Gastrocnemius medialis (tissue), 4 donors: ENCODE measurements at places on chromosomes 16 and 17.

DNA sequence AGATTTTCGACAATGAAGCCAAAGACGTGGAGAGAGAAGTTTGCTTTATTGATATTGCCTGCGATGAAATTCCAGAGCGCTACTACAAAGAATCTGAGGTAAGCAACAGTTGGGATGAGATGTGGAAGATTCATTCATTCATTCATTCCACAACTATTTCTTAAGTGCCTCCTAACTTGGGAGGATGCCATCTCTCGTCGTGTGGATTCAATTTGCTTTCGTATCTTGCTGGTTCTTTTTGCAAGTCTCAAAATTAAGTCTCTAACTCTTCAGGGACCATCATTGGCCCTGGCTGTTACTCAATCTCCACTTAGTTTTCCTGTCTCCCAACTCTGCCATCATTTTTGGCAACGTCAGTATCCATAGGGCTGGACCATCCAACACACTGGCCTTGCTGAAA is 85.6 kb upstream of the NOL11 start:
- H3K4me3 ChIP-seq, result no peak overlapping the region
- H3K36me3 ChIP-seq, result no peaks in the 10 kb centered on the region
- no peaks in the 10 kb centered on the region for H3K4me1 ChIP-seq
- H3K27ac ChIP-seq, result no peak overlapping the region
- H3K27me3 ChIP-seq, result no peaks in the 10 kb centered on the region
- no peak for DNase-seq

- H3K4me1 ChIP-seq, result peaks cover 25% of the 10 kb centered on the region
- H3K4me3 ChIP-seq, result no peak overlapping the region
- no peaks in the 10 kb centered on the region for H3K27me3 ChIP-seq
- no peak for DNase-seq
- H3K27ac ChIP-seq, result no peak overlapping the region
Observed at GRCh38 chr17:57396511-57396921, 140.2 kb downstream of the MSI2 start.

GRCh38 chr16:85127379-85127723 is 15.1 kb upstream of the CIBAR2 start:
- H3K27me3 ChIP-seq, result no peaks in the 10 kb centered on the region
- peak overlapping the region; percentile 98 for H3K27ac ChIP-seq
- H3K36me3 ChIP-seq, result no peaks in the 10 kb centered on the region
- peaks cover 57% of the 10 kb centered on the region for H3K4me1 ChIP-seq

DNA sequence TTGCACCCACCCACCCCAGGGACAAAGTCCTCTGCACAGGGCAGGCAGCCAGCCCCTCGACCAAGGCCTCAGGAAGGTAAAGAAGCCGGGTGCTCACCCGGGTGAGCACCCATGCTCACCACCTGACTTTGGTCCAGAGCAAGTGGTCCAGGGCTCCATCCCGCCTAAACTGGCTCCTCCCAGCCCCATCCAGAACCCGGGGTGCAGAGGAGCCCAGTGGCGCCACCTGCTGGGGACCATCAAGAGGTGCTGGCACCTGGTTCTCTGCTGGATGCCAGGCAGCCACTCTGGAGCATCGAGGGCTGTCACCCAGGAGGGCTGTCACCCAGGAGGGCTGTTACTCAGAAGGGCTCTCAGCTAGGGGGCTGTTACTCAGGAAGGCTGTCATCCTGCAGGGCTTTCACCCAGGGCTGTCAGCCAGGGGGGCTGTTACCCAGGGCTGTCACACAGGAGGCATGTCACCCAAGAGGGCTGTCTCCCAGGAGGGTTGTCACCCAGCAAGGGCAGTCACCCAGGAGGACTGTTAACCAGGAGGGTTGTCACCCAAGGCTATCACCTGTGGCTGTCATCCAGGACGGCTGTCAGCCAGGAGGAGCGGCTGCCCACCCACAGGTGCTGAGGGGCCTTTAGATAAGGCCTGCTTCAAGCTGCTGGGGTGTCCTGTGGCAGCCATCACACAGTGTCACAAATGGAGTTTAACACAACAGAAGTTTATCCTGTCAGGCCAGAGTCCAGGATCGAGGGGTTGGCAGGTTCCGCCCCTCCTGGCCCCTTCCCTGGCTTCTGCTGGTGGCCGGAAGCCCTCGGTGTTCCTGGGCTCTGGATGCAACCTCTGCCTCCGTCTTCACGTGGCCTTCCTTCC is 98.5 kb downstream of the TNFRSF13B start:
- no peaks in the 10 kb centered on the region for H3K36me3 ChIP-seq
- H3K27ac ChIP-seq, result no peak overlapping the region
- no peaks in the 10 kb centered on the region for H3K4me1 ChIP-seq
- no peak overlapping the region for H3K4me3 ChIP-seq
- DNase-seq, result no peak

GRCh38 chr17:80025140-80025539 is 10.5 kb downstream of the TBC1D16 start:
- peak overlapping the region; percentile 22 for H3K27ac ChIP-seq
- no peaks in the 10 kb centered on the region for H3K36me3 ChIP-seq
- H3K4me1 ChIP-seq, result peaks cover 21% of the 10 kb centered on the region
- DNase-seq, result no peak

GRCh38 chr16:22313876-22314470 is 16.8 kb downstream of the POLR3E start:
- H3K4me3 ChIP-seq, result no peak overlapping the region
- H3K27ac ChIP-seq, result no peak overlapping the region
- H3K27me3 ChIP-seq, result no peaks in the 10 kb centered on the region
- peaks cover 3% of the 10 kb centered on the region for H3K36me3 ChIP-seq

DNA sequence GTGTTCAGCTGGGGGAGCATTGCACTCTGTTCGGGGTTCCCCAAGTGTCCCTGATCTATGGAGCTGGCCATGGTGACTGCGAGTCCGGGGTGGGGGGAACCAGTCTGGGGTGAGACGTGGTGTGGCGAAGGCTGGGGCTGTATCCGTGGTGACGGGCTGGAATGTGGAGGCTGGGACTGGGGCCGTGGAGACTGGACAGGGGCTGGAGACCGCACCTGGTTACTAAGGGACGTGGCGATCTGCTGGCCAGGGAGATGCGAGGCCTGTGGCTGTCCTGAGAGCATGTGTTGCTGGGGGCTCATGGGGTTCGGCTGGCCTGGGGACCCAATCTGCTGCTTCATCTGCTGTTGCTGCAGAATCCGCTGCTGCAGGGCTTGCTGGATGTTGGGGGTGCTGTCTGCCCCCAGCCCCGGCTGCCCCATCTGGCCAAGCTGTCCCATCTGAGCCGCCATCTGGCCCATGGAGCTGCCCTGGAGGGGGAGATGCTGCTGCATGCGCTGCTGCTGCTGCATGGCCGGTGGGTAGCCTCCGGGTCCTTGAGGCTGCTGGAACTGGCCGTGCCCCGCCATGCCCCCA is 10.6 kb upstream of the TRAP1 start:
- H3K36me3 ChIP-seq, result peaks cover 57% of the 10 kb centered on the region
- no peaks in the 10 kb centered on the region for H3K4me1 ChIP-seq
- no peak overlapping the region for H3K4me3 ChIP-seq
- no peak overlapping the region for H3K27ac ChIP-seq
- no peak for DNase-seq
- no peaks in the 10 kb centered on the region for H3K27me3 ChIP-seq

DNA sequence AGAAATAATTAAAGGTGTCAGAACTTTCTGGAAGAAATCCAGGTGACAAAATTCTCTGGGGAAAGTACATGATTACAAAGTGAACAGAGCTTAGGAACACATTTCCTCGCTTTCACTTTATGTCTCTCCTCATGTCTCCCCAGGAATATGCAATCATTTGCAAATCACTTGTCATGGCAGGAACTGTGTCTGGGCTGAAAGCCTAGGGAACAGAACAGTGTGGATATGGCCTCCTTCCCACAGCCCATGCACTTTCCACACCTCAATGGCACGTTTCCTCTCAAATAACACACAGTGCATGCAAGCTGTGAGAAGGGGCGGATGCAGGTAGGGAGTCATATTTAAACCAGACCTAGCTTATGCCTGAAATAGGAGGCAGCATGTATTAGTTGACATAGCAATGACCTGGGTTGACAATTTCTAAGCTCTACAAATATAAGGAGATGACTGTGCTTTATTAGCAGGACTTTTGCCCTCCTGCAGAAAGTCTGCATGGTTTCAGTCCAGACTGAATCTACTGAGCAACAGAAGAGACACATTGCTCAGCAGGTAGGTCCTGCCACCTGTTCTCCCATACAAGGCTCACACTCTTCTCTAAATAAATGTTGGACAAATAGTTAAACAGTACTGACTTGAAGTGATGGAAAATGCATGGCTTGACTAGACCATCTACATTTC is 236.0 kb upstream of the ELAC2 start:
- H3K4me3 ChIP-seq, result no peak overlapping the region
- H3K27me3 ChIP-seq, result no peaks in the 10 kb centered on the region
- DNase-seq, result no peak
- no peak overlapping the region for H3K27ac ChIP-seq

- DNase-seq, result no peak
- peak overlapping the region; percentile 78 for H3K4me3 ChIP-seq
- peak overlapping the region; percentile 97 for H3K27ac ChIP-seq
- H3K27me3 ChIP-seq, result no peaks in the 10 kb centered on the region
- no peaks in the 10 kb centered on the region for H3K36me3 ChIP-seq
Observed at GRCh38 chr16:24539850-24540601, 660 bp downstream of the RBBP6 start.

GRCh38 chr16:86824751-86825296 is 246.5 kb downstream of the FOXL1 start:
- H3K4me3 ChIP-seq, result no peak overlapping the region
- H3K27me3 ChIP-seq, result peaks cover 49% of the 10 kb centered on the region
- no peaks in the 10 kb centered on the region for H3K36me3 ChIP-seq
- H3K27ac ChIP-seq, result no peak overlapping the region
- H3K4me1 ChIP-seq, result no peaks in the 10 kb centered on the region
